ENCODE measurements at places on chromosomes 2 and 18.
A peak's percentile ranks its signal among the peaks of the same experiment; 100 is the strongest.

GRCh38 chr2:63627866-63628265 lies 39.1 kb downstream of the MDH1 start:
- DNase-seq: no peak

- peak; percentile 79 for DNase-seq
These were observed 76.5 kb downstream of the STRN start for GRCh38 chr2:36889795-36890194.

DNA sequence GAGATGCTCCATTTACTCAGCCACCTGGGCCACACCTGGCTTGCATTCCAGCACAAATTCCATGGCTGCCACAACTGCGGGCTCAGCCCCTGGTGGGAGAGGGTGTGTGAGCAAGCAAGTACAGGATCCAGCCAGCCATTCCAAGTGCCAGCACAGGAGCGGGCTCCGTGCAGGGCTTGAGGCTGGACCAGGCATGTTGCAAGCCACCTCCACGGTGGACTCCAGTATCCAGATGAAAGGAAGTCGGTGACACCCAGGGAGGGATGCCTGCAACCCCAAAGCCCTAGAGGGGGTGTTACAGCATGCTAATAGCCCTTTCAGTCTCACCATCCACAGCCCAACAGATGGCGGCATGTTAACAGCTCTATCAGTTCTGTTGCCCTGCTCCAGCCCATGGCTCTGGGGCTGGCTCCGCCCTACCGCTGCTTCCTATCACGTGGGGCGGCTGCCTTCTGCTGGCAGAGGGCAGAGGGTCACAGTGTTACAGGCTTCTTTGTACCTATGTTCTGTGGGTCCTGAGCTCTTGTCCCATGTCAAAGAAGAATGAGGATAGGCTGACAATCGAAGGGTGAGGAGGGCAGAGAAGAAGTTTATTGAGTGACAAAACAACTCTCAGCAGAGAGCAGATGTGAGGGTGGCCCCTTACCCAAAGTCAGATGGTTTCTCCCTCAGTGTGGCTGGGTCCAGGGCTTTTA lies 11.7 kb upstream of the GORASP2 start:
- no peak for DNase-seq

DNA sequence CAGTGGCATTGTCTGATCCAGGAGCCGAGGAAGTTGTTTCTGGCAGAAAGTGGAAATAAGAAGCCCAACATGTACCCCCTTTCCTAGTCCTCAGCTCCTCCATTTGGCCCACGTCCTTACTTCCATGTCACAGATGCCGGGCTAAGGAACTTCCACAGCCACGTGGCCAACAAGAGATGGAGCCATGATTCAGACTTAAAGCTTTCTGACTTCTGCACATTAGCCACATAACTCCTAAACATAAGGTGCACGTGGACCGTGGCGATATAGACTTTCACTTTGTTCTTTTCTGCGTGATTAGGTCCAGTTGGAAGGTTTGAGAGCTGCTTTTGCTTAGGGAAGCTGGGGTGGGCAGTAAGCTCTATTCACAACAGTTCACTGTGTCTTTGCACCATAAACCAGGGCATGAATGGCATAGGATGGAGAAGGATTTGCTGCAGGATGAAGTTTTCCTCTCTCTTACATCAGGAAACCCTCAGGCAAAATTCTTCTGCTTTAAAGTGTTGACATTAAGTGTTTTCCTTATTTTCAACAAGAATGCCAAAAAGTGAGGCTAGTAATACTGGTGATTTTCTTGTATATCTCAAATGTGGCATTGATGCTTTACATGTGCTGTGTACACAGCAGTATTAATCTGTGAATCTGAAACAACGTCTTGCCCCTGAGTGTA lies 61.2 kb upstream of the RBM44 start:
- no peak for DNase-seq

DNA sequence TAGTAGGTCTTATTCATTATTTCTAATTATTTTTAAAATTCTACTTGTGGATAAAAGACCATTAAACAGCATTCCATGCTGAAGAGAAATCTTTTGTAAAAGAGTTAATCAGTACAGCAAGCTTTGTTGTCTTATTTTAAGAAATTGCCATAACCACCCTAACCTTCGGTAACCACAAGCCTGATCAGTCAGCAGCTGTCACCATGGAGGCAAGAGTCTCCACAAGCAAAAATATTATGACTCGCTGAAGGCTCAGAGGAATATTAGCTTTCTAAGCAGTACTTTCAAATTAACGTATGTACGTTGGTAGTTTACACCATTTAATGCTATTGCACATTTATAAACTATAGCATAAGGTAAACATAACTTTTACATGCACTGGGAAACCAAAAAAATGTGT lies 650.5 kb upstream of the LINC00305 start:
- DNase-seq: no peak

DNA sequence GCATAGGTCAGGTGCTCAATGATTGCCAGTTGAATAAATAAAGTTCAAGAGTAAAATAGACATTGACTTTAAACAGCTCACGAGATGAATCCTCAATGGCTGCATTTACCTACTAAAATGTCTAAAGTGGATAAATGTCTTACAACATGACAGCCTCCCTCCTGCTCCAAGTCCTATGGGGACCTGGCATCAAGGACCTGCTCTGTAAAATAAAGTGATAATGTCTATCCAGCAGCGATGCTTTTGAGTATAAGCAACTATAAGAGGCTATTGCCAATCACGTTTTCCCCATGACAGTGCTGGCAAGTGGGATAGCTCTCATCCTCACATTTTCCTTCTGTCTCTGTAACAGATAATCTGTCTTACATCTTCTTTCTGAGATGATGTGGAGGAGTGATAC lies 37.0 kb downstream of the RASGRP3 start:
- DNase-seq: no peak

DNA sequence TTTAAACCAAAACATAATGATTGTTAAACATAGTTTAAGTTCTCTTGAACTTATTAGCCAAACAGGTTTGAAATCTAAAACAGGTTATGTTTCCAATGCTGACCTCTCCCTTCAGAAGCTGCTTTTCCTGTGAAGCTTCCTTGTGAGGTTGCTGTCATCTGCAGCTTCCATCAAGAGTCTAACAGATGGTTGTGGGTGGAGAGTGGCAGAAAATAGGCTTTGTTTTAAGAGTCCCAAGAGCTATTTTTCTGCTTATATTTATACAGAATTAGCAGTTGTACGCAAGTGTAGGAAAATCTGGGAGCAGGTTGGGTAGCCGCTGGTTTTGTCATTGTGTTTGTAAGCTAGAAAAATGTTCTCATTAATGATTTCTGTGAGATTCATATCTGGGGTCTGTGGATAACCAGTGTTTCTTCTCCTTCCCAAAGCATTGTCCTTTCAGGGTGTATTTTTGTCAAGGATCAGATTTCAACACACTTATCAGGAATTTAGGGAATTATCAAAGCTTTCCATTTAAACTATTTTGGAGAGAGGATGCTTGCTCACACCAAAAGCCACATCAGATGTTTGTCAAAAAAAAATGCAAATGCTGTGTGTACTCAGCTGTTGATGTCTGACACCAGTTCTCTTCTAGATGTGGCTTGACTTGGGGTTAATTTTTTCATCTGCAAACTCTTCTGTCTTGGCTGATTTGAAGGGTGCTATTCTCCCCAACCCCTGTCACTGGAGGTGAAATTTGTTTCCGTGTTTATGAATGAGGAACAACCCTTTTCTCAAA lies 78.1 kb upstream of the KIF5C start:
- DNase-seq: no peak

DNA sequence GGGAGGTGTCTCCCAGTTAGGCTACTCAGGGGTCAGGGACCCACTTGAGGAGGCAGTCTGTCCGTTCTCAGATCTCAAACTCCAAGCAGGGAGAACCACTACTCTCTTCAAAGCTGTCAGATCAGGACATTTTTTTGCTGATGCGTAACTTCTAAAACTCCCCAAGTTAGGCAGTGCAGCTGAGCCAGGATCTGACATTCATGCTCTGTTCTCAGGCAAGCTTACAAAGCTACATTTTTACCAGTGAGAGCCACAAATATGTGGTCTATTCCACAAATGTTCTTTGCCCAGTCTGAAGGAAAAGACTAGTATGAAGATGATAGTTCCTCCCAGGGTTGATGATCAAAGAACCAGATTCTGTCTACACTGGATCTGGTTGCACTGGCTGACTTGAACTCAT lies 184.1 kb downstream of the MTCL1 start:
- DNase-seq: no peak

DNA sequence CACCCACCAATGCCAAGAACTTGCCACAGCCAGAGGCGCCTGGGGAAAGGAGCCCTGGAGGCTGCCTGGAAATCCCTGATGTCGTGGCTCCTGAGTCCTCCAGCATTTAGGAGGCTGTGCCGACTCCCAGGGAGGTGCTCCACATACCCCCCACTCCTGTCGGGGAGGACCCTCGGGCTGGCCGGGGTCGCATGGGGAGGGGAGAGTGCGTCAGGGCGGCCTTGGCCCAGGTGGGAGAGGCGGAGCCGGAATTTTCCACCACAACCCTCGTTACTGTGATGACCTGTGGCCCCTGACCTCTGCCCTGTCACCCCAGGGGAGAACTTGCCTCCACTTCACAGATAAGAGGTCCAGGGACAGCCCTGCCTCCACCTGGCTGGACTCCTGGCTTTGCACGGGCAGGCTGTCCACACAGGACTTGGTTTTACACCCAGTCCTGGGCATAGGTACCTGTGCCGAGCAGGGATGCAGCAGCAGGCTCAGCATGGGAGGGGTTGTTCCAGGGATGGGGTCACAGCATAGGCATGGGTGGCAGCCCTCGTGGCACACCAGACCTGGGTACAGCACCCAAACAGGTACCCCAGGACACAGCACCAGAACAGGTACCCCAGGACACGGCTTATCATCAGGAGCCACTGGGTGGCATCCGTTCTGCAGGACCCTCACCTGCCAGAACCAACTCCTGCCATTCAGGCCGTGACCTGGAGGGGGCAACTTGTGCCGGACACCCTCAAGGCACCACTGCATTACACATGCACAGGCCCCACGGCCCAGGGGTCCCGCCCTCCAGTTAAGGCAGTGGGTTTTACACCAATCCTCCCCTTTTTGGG lies 12.3 kb upstream of the AGXT start:
- DNase-seq: no peak

DNA sequence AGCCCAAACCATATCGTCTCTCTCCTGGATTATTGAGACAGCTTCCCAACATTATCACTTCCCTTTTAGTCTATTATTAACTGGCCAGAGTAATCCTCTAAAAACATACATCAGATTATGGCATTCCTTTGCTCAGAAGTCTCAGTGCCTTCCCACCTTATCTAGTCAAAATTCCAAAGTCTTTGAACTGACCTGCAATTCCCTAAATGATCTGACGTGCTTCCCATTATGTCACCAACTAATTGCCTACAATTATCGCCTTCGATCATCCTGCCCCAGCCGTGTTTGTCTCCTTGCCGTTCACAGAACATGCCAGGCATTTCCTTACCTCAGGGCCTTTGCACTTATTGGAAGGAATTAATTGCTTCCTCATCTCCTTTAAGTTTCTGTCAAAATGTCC lies 332.4 kb downstream of the IRS1 start:
- no peak for DNase-seq

GRCh38 chr2:60745761-60746160 lies 10.3 kb upstream of the PAPOLG start:
- DNase-seq: no peak

- no peak for DNase-seq
These were observed 458.3 kb upstream of the FANCL start for GRCh38 chr2:58699411-58699810.

DNA sequence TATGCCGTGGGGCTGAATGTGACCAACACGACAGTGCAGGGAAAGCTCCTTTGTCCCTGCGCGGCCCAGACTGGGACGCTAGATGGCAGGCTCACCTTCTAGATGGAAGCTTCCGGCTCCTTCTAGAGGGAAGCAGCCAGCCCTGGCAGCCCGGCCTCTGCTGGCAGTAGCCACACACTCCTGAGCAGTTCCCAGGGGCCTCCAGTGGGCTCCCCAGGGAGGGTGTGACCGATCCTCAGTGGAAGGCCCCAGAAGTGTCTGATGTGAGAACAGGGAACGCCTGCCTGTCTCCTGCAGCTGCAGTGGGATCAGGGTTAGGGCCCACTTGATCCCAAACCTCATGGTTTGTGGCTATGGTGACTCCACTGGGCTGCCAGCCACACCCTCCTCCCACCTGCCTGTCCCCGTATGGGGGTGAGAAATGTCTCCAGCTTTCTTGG lies 48.5 kb upstream of the LRPPRC start:
- DNase-seq: peak; percentile 62

DNA sequence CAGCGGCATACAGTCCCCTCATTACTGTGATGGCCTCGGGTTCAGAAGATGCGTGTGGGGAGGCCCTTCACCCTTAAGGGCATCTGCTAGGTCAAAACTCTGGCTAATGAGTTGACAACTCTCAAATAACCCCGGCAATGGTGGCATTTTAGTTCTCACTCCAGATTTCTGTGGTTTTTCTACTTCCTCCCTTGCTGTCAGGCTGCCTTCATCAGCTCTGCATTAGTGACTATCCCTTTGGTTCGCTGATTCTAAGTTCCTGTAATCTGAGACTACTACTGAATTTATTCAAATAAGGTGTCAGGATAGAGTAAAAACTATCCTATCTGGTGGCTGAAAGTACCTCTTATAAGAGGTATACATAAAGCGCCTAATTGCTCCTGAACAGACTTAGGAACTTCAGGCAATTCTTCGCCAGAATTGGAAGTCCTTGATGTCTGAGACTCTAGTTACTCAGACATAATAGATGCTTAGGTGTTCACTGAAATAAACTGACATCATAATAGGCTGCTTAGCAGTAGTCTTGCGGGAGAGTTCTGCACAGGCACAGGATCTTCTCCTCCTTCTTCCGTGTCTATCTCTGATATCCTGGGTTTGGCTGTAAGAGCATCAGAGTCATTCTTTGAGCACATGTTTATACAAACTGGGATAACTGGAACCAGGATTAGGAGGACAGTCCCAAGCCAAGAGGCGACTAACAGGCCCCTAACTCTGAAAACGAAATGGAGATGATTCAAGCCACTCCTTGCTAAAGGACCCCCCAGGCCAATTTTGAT lies 194.5 kb downstream of the DNER start:
- DNase-seq: no peak

DNA sequence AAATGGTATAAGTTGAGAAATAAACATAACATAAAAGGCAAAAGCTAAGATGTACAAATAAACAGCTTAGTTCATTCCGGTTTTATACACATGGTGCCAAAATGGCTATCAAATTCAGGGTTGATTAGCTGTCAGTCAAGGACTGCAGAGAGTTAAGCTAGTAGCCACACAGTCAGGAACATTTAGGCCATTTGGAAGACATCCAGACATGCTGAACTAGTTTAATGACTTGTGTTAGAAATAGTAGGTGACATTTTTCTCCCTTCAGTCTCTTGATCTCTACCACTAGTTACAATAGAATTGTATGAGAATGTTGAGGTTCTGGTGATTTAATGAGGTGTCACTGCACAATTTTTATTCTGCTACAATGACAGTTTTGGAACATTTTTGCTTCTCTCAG lies 394.4 kb upstream of the SPHKAP start:
- no peak for DNase-seq

- DNase-seq: no peak
These were observed 11.1 kb downstream of the DHRS9 start for GRCh38 chr2:169080250-169081069.

GRCh38 chr2:39069890-39070465 lies 50.9 kb downstream of the SOS1 start:
- no peak for DNase-seq

GRCh38 chr2:71538656-71539265 lies 85.4 kb downstream of the DYSF start:
- DNase-seq: no peak

GRCh38 chr2:155060896-155061295 lies 362.4 kb downstream of the KCNJ3 start:
- DNase-seq: no peak

GRCh38 chr2:157784169-157784822 lies 91.8 kb downstream of the ACVR1 start:
- no peak for DNase-seq

- no peak for DNase-seq
These were observed 38.4 kb downstream of the METAP1D start for GRCh38 chr2:172038121-172038520.

GRCh38 chr2:25323042-25323514 lies 18.6 kb downstream of the DNMT3A start:
- no peak for DNase-seq
